ENCODE measurements at places on chromosomes 2 and 18. TPM values are rescaled to one million over a fixed set of nuclear protein-coding genes. Genes with fewer than 3 reads are reported as not detected.

The NOSTRIN gene
- total RNA-seq, result 6.0 TPM

The RAB31 gene
- 51.2 TPM for total RNA-seq

The ADGRF3 gene
- total RNA-seq, result not detected

The ABHD3 gene
- 11.8 TPM for total RNA-seq

Measured in diencephalon (tissue), 1 donor.